ENCODE measurements at places on chromosomes 1 and 21. TPM values are rescaled to one million over a fixed set of nuclear protein-coding genes. Genes with fewer than 3 reads are reported as not detected.

DNA sequence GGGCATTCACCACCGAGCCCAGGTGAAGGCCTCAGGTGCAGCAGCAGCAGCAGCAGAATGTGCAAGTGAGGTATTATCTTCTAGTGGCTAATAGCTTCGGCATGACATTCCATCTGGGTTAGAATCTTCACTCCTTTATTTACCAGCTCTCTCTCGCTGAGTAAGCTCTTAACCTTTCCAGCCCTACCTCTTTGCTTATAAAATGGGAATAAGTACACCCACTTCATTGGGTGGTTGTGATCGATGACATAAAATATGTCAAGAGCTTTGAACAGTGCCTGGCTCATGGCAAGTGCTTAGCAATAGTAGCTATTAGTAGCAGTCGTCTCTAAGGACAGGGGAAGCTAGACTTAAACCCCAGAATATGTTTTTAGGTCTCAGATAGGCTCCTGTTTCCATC is 149.5 kb downstream of the NOS1AP start:
- H3K27ac ChIP-seq: no peak overlapping the region
- H3K4me1 ChIP-seq: peaks cover 19% of the 10 kb centered on the region
- no peaks in the 10 kb centered on the region for H3K27me3 ChIP-seq
- DNase-seq: no peak
- no peaks in the 10 kb centered on the region for H3K36me3 ChIP-seq

DNA sequence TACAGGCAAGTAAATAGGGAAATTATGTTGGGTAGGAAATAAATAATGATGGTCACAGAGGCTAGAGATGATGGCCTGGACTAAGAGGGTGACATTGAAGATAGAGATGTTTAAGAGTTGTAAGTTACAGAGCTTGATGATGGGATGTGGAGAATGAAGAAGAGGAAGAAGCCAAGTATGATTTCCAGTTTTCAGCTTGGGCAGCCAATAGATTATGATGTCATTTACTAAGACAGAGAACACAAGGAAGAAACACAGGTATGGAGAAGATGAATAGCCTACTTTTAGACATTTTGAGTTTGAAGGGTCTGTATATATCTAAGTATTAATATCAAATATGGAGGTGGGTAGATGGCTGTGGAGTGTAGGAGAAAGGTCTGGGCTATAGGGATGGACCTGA is 56.0 kb upstream of the PRELP start:
- no peaks in the 10 kb centered on the region for H3K27me3 ChIP-seq
- H3K4me3 ChIP-seq: no peak overlapping the region
- no peak for DNase-seq
- H3K36me3 ChIP-seq: no peaks in the 10 kb centered on the region
- H3K4me1 ChIP-seq: no peaks in the 10 kb centered on the region

DNA sequence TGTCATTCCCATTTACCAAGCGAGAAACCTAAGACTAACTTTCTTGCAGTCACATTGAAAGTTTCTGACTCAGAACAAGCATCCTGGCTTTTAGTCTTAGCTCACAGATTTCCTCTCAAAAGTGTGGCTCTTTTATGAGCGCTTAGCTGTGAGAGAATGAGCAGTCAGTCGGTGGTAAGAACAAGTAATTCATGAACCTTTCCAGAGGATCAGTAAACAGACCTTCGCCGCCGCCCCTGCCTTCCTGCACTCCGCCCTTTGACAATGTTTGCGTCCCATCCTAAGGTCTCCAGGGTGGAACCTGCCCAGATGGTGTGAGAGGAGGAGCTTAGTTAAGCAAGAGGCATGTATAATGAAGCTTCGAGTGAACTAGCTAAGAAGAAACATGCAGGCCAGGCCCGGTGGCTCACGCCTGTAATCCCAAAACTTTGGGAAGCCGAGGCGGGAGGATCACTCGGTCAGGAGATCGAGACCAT is 142.4 kb downstream of the GLUL start:
- H3K27ac ChIP-seq: no peak overlapping the region
- H3K4me1 ChIP-seq: no peaks in the 10 kb centered on the region
- no peak overlapping the region for H3K4me3 ChIP-seq
- DNase-seq: no peak

DNA sequence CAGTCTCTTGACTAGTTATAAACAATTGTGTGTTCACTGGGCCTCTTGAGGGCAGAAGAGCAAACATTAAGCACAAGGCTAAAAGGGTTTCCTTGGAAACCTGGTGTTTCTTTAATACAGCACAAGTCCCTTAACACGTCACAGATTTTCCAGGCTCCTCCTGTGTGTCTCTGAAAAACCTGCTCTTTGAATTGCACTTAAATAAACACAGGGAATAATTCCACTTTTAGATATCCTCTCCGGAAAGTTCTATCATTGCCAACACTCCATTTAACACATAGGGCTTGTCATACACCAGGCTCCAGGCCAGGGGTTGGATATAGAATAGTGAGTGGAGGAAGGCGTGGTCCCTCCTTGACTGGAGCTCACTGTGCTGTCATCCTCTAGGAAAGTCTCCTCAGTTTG is 442.6 kb downstream of the DSCAM start:
- peak overlapping the region; percentile 73 for H3K27ac ChIP-seq
- H3K4me3 ChIP-seq: no peak overlapping the region
- DNase-seq: peak; percentile 77
- no peaks in the 10 kb centered on the region for H3K27me3 ChIP-seq
- H3K36me3 ChIP-seq: no peaks in the 10 kb centered on the region

DNA sequence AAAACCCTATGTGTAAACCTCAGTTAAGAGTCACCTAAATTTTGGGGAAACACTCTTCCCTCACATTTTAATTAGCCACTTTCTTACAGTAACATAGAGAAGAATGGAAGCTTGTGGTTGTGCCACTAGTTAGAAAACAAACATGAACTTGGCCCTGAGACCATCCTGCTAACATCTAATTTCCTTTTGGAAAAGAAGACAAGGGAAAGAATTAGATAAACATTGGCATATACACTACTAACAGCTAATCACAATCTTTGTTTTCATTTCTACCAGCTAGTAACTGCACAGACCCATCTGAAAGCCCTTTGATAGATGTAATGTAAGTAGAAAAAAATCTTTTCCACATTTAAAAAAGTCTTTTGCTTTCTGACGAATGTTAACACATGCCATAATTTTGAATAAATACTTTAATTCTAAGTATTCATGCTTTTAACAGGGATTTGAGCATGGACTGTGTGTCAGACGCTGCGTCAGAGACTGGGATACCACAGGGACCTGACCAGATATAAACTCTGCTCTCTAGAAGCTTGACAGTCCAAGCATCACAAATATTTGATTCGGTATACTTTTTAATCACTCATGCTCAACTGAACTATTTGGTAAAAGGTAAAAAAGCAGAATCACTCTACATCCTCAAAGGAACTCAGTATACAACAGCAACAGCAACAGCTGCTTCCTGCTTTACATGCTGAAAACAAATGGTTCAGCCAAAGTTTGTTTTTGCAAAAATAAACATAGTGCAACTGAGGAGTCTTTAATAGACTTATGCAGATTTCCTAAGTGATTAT is 30.2 kb downstream of the DPH5 start:
- no peak for DNase-seq
- H3K4me3 ChIP-seq: no peak overlapping the region
- no peaks in the 10 kb centered on the region for H3K27me3 ChIP-seq
- no peak overlapping the region for H3K27ac ChIP-seq

GRCh38 chr1:117527074-117527473 is 78.8 kb upstream of the TENT5C start:
- no peak overlapping the region for H3K27ac ChIP-seq
- H3K27me3 ChIP-seq: no peaks in the 10 kb centered on the region
- H3K4me1 ChIP-seq: no peaks in the 10 kb centered on the region
- no peak for DNase-seq
- H3K4me3 ChIP-seq: no peak overlapping the region

DNA sequence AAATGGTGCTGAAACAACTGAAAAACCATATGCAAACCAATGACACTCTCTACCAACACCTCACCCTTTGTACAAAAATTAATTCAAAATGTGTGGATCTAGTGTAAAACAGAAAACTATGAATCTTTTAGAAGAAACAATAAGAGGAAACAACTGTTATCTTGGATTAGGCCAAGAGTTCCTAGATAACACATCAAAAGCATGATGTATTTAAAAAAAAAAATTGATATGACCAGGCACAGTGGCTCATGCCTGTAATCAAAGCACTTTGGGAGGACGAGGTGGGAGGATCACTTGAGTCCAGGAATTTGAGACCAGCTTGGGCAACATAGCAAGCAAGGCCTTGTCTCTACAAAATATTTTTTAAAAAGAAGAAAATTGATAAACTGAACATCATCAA is 79.0 kb downstream of the EIF4G3 start:
- no peak for DNase-seq
- no peak overlapping the region for H3K4me3 ChIP-seq
- H3K4me1 ChIP-seq: no peaks in the 10 kb centered on the region
- H3K36me3 ChIP-seq: no peaks in the 10 kb centered on the region

- no peaks in the 10 kb centered on the region for H3K36me3 ChIP-seq
- no peaks in the 10 kb centered on the region for H3K4me1 ChIP-seq
- no peak overlapping the region for H3K4me3 ChIP-seq
- no peaks in the 10 kb centered on the region for H3K27me3 ChIP-seq
- peak; percentile 72 for DNase-seq
- H3K27ac ChIP-seq: no peak overlapping the region
Observed at GRCh38 chr1:116724765-116725375, 29.4 kb upstream of the CD2 start.

GRCh38 chr1:101205457-101205856 is 31.4 kb upstream of the S1PR1 start:
- H3K36me3 ChIP-seq: no peaks in the 10 kb centered on the region
- DNase-seq: no peak
- no peak overlapping the region for H3K4me3 ChIP-seq
- no peak overlapping the region for H3K27ac ChIP-seq

DNA sequence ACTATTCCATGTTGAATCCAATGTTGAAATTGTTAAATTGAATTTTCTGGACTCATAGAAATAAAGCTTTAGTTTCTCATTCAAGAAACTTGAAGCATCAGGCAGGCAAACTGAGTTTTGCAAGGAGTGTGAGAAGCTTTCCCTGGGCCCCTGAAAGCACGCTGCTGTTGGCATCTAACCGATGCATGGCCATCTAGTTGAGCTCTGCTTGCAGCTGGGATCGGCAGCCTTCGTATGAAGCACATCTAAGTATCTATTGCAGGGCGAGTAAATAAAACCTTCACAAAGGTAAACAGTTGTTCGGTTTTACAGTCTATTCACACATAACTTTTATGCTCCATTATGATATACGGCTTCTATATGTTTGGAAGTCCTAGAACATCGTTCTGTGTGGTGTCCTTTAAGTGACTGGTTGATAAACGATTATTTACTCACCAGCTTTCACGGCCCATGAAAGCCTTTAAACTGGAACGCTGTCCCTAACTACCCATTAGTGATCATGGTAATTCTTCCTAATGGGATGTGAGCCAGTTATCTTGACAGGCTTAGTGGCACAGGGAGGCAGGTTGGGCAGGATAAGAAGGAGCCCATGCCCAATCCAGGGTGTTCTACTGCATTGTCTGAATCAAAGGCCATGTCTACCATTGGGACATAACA is 71.7 kb downstream of the SEC16B start:
- peaks cover 11% of the 10 kb centered on the region for H3K4me1 ChIP-seq
- peak; percentile 66 for DNase-seq
- no peak overlapping the region for H3K4me3 ChIP-seq
- H3K27me3 ChIP-seq: no peaks in the 10 kb centered on the region

DNA sequence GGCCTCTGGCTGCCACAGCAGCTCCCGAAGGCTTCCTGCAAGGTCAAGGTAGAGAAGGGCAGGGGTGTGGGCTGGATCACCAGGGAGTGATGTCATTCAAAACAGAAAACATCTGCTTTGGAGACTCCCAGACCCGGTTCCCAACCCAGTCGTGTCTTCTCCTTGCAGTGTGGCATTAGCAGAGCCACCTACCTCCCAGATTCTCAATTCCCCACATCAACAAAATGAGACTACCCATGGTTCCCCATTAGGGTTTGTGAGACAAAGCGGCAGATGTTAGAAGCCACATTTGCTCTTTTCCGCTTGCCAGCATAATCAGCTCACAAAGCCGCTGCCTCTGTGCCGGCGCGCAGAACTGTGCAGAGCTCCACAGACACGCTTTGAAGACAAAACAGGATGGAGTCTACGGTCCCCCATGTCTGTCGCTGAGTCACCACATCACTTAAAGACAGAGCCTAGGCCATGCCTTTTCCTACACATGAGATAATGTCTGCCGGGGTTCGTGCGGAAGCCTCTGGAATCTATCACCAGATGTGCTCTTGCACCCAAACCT is 12.5 kb downstream of the KIF17 start:
- H3K4me3 ChIP-seq: no peak overlapping the region
- peaks cover 35% of the 10 kb centered on the region for H3K36me3 ChIP-seq
- no peaks in the 10 kb centered on the region for H3K27me3 ChIP-seq
- no peak overlapping the region for H3K27ac ChIP-seq
- no peak for DNase-seq

- DNase-seq: no peak
- H3K4me3 ChIP-seq: no peak overlapping the region
- no peaks in the 10 kb centered on the region for H3K36me3 ChIP-seq
- no peak overlapping the region for H3K27ac ChIP-seq
- H3K27me3 ChIP-seq: no peaks in the 10 kb centered on the region
Observed at GRCh38 chr1:101507547-101507971, 270.7 kb downstream of the S1PR1 start.

Gene FBLIM1
- 19.4 TPM for polyA plus RNA-seq

Gene FCRLA
- polyA plus RNA-seq: 0.70 TPM

Gene IVL
- polyA plus RNA-seq: not detected

Gene TMEM82
- not detected for polyA plus RNA-seq

Gene ANXA9
- polyA plus RNA-seq: 5.4 TPM

Gene GPA33
- polyA plus RNA-seq: 0.18 TPM

Gene DNAI4
- 10.0 TPM for polyA plus RNA-seq

Gene NBPF8
- polyA plus RNA-seq: 7.8 TPM

All from spinal cord (tissue), 10 donors.